ENCODE measurements at places on chromosomes 2 and 18.

GRCh38 chr18:11304928-11305327, 155.6 kb upstream of the PIEZO2 start:
- DNase-seq: no peak

- DNase-seq: no peak
Measured at GRCh38 chr2:135586148-135586547, 54.9 kb downstream of the R3HDM1 start.

GRCh38 chr2:188798159-188798558, 176.0 kb upstream of the COL3A1 start:
- DNase-seq: no peak

DNA sequence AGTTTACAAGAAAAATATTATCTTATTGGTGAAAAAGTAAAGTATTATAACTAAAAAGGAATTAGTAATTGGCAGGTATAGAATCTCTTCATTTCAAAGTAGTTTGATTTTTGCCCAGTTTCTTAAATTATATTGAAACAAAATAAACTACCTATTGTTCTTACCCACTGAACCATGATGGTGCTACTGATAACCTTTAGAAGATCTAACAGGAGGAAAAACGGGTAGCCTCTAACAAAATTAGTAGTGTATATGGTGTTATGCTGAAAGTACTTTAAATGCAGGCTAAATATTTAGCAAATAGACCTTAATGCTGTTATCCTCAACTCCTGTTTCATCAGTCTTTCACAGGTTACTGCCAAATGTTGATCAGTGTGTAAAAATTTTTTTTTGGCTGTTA, 19.1 kb downstream of the MRPS9 start:
- no peak for DNase-seq

GRCh38 chr2:115427436-115427835, 985.0 kb downstream of the DPP10 start:
- DNase-seq: no peak

DNA sequence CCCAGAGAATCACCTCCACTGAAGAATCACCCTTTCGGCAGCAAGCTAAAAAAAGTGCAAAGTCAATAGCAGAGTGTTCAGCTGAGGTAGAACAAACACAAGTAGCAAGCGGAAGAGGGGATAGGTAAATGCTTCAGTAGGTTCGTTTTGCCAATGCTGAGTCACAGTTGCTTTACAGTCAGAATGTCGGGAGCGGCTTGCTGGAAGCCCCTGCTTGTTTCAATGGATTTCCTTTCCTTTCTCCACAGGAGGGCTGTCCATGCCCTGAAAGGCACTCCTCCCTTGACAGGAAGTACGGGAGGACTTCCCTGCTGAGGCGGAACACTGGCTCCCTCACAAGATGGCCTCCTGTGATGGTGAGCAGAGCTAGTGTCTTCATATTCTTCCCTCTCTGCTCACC, 146.2 kb upstream of the LYPD1 start:
- DNase-seq: no peak

- no peak for DNase-seq
Measured at GRCh38 chr2:156333274-156333950, 891 bp upstream of the NR4A2 start.

DNA sequence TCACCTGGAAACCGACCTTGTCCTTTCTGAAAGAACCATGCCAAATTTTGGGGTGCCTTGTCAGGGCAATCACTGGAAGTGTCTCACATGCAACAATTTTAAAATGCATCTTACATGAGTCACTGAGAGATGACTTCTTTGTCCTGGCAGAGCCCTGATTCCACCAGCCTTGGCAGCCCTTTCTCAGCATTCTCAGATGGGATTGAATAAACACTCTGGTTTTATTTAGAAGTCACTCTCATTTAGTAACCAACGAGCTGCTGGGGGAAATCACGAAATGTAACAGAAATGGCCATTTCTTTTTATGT, 3.8 kb upstream of the ATP8B1 start:
- no peak for DNase-seq

DNA sequence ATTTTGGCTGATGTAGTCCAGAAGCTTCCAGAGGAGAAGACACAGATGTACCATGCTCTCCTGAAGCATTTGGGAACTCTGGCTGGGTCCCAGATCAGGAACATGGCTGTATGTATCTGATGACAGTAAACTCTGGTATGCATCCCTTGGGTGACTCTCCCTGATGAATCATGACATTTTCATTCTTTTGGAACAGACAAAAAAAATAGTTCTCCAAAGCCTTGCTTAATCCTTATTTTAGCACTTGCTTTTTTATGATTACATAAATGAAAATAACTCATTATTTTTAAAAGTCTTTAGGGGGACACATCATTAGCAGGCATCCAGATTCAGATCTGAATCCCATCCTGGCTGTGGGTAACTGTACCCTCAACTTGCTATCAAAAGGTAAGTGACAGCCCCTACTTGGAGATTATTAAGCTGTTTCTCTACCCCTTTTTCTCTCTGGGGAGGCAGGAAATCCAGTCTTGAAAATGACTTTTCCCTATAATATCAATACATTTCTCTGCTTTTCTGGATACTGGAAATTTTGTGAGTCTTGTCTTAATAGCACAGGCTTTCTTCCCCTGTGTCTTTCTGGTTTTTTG, 23.3 kb downstream of the AOX1 start:
- DNase-seq: no peak

DNA sequence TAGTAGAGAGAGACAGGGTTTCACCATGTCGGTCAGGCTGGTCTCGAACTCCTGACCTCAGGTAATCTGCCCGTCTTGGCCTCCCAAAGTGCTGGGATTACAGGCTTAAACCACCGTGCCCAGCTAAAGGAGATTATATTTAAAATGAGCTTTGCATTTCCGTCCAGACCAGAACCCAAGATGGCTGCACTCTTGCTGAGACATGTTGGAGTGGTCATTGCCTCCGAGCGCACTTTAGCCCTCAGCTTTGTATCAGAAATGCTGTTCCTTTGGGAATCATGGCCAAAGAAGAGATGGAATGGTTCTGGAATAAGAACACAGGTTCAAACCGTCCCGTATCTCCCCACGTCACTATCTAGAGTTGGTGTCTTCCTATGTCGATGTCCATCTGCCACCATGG, 3.4 kb downstream of the UBXN2A start:
- DNase-seq: no peak

- DNase-seq: no peak
Measured at GRCh38 chr2:62150597-62151305, 45.2 kb upstream of the B3GNT2 start.

DNA sequence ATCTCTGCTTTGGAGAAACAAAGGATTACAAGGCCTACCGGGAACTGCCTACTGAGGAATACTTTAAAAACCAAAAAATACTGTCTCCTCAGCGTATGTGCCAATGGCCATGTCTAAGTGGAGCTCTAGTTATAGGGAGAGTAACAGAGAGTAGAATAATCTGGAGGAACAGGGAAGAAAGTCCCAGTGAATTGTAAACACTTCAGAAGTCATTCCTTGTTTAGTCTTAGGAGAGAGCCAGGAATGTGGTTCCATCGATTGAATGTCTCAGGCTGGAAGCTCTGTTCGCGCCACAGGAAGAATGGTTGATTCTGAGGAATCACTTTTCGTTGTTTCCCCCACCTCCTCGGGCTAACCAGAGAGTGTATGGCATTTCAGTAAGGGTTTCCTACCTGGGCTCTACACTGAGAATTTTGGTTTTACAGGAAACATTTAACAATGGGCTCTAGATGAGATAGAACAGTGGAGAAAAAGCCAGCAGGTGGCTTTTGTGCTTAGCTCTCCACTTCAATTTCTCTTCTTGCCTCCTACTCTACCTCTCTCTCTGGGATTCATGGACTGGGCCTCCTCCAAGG, 88.7 kb downstream of the ACVR1 start:
- DNase-seq: no peak

- DNase-seq: no peak
Measured at GRCh38 chr18:64294967-64295366, 146.1 kb upstream of the LINC00305 start.
